ENCODE measurements at places on chromosomes 4 and X.

- no peak for DNase-seq
These were observed 55.4 kb downstream of the CC2D2A start for GRCh38 chr4:15525080-15525479.

DNA sequence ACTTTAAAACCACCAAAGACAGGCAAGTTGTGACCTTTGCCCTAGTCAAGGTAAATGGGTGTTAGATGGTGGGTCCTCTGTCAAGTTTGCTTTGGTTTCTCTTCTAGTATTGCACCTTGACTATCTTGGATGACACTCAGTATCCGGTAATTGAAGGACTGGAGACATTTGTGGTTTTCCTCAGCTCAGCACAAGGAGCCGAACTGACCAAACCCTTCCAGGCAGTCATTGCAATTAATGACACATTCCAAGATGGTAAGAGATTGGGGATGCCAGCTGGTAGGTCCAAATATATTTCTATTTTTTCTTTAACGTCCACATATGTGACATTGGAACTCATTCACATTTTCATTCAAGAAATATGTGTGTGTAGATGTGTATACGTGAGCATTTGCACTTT is 69.3 kb upstream of the ANXA3 start:
- DNase-seq, result no peak

DNA sequence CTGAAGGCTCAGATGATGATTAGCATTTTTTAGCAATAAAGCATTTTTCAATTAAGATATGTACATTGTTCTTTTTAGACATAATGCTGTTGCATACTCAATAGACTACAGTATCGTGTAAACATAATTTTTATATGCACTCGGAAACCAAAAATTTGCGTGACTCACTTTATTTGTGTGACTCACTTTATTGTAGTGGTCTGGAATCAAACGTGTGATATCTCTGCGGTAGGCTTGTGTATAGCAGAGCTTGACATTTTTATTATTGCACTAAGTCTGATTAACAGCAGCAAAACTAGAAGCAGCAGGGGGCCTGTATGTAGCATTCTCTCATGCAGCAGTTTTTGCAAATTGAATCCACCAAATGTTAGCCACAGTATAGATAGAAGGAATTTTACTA is 119.1 kb upstream of the PRDX4 start:
- DNase-seq, result no peak

DNA sequence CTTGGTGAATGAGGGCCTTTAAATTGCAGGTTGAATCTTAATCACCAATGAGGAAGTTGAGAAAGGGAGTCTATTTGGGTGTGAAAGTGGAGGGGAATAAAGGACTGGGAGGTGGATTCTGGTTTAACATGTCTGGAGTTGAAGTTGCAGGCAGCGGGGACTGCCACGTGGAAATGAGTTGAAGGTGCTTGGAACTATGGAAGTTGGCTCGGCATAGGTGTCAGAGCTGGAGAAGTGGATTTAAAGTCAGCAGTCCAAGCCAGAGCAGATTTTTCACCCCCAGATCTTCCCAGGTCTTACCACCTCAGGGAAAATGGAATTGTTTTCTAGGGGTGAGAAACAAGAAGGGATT is 44.9 kb downstream of the TIGD4 start:
- no peak for DNase-seq

DNA sequence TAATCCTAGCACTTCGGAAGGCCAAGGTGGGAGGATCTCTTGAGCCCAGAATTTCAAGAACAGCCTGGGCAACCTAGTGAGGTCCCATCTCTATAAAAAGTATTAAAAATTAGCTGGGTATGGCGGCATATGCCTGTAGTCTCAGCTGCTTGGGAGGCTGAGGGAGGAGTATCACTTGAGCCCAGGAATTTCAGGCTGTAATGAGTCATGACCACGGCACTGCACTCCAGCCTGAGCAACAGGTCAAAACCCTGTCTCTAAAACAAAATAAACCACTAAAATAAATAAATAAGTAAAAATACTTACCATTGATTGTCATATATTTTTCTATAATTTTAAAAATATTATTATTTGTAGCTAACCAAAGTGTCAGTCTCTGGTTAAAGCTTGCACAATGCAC is 315.6 kb upstream of the SMIM31 start:
- DNase-seq, result no peak

DNA sequence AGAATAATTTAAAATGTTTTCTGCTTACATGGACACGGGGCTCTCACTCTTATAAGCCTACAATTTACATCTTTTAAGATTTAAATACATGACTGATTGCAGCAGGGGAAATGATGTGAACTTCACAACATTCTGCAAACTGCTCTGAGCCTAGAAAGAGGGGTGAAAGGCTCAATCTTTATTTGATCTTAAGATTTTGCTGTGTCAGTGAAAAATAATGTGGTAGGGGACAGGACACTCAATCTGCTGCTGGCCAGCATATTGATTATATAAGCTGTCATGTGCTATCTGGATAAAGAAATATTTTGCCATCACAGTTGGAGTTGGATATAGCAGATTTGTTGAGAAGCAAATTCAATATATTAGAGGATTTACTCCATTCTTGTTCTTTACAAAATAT is 2210.5 kb downstream of the PCDH7 start:
- DNase-seq, result no peak

DNA sequence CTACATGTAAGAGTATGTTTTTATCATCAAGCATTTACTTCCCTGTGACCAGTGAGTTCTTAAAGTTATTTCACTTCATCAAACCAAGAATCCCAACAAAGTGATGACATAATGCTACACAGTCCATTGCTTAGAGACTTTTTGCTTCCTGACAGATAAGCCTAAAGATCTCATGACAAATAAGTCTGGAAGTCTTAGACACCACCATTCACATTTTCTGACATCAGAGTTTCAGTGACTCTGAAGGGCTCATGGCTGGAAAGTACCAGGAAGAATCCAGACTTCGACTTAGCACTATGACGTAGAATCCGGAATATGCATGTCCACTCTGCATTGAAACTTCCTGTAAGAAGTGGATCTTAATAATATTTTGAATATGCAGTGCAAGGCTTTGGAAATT is 53.7 kb downstream of the CLDN22 start:
- no peak for DNase-seq

GRCh38 chrX:20445109-20445508 is 178.4 kb upstream of the RPS6KA3 start:
- DNase-seq, result no peak

DNA sequence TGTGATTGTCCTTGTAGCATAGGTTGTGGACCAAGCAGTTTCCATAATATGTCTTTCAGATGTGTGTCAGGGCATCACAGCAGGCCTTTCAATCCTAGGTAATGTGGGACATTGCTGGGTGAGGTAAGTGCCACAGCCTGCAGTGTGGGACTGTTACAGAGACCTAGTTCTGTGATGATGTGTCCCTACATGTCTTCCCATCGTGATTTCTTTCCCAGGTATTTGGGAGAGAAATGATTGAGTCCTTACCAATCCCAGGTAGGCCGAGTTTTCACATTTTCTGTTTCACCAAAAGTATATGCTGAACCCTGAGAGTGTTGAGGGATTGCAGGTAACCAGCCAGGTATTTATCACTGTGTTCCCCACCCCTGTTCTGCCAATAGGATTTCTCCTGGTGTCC is 10.6 kb upstream of the ATXN3L start:
- no peak for DNase-seq

DNA sequence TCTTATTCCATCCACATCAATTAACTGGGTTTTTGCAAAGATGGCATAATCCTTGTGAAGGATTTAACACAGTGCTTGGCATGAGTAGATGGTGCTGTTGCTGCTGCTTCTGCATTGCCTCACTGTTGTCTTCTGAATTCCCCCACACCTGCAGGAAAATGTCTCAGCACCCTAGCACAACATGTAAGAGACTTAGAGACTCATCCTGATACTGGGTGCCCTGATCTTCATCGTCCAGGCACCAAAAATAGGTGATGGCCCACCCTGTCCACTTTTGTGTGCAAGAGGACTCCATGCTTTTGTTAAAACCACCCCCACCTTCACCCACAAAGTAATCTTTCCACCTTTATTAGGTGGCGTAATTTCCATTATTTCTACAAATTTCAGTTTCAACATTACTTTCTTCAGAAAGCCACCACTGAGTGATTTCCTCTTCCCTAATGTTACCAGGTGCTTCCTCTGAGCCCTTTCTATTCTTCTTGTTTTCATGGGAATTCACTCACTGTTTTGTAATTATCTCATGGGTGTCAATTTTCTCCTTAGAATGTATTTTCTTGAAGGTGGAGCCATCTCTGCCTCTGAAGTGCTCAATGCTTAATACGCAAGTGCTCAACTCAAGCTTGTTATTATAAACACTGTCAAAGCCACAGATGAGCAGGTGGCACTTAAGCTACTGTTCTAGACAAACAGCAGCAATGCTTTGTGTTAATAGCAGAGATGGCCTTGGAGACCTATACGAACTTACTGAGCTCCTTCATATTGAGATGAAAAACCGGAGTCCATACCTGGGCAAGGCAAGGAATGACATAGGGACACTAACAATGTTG is 89.5 kb downstream of the HS3ST1 start:
- no peak for DNase-seq

DNA sequence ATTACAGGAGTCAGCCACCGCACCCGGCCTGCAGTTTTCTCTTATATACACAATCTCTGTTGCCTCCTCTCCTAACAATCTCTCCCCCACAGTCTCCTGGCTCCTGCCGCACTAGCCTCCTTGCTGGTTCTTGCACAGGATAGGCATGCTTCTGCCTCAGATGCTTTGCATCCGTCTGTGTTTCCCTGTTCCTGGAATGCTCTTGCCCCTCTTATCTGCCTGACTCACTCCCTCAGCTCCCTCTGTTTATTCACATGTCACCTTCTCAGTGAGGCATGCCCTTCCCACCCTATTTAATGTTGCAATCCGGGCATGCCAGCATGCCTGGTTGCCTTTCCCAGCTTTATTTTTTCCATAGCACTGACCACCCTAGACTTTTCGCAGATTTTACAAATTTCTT is 161.9 kb downstream of the PHF8 start:
- no peak for DNase-seq

DNA sequence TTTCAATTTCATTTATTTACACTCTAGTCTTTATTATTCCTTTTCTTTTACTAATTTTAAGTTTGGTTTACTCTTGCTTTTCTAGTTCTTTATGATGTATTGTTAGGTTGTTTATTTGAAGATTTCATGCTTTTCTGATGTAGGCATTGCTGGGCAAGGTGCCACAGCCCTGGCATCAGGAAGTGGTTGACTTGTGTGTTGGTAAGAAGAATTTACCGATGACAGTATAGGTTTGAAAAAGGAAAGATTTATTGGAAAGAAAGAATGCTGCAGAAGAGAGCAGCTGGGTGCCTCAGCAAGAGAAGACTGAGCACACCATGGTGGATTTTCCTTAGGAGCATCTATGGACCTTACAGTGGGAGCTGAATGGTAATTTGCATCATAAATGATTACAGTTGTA is 153.2 kb downstream of the KLF8 start:
- no peak for DNase-seq

GRCh38 chrX:68571610-68572311 is 72.9 kb downstream of the YIPF6 start:
- DNase-seq, result no peak

DNA sequence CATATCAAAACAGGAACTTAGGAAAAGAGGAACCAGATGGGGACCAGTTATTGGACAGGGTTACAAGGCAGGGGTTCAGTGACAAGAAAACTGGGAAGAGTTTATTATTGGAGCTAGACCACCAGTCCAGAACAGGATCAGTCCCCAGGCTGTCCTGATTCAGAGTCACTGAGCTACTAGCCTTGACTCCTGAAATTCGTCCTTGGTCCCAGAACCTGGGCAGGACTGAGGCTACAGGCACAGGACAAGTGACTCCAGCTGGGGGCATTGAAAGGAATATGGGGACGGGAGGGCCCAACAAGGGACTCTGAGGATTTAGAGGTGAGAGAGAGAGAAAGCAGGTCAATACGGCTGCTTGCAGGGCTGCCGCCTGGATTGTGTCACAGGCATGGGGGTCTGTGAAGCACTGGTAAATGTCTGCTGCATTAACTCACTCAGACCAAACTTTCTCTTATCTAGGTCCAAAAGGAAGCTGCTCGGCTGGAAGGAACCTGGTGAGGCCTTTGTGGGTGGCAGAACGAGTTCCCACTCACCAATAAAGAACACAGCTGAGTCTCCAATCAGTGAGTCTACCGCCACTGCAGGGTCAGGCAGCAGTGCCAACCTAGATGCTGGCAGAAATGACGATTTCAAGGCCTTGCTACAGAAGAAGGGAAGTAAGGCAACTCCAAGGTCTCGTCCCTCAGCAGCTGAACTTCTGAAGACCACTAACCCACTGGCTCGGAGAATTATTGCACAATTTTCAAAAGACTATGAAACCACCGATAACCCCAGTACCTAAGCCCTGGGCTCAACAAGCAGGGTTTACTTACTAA is 11.3 kb upstream of the RTL5 start:
- DNase-seq, result no peak

DNA sequence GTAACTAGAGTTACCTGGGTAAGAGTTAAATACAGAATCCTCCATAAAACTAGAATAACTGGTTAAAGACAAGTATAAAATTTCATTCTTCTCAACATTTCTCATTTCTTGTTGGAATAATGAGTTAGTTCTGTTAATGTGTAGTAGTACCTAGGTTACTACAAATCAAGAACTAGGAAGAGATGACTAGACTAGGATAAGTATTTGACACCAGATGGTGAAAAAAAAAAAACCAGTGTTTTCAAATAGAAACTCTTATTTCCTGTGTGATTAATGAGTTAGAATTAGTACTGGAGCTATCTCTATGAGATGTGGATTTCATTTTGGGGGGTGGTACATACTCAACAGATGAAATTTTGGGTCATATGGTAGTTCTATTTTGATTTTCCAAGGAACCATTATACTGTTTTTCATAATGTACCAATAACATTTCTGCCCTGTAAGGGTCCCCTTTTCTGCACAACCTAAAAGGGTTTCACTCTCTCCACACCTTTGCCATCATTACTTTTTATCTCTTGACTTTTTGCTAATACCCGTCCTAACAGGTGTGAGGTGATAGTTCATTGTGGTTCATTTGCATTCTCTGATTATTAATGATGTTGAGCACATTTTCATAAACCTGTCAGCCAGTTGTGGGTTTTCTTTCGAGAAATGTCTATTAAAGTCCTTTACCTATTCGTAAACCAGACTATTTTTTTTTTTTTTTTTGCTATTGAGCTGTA is 1.7 kb upstream of the VCX start:
- no peak for DNase-seq

- no peak for DNase-seq
These were observed 209.9 kb upstream of the HCCS start for GRCh38 chrX:10901290-10901633.

DNA sequence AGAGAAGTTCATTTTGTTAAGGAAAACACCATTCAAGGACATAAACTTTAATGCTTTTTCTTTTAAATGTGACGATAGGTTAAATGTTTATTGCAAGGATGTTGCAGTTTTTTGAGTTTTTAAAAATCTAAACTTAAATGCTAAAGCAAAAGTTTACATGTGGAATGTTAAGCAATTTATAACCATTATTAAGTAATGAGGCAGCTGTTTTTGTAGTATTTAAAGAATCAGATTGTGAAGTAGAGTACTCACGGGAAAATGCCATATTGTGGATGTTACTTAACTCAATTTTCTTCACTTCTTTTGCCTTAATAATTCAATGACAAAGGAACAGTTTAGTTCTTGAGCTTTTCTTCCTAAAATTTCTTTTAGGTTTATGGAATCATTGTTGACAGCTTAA is 43.5 kb downstream of the UBE2K start:
- no peak for DNase-seq

- no peak for DNase-seq
These were observed 68.3 kb upstream of the HGFAC start for GRCh38 chr4:3373468-3373867.

Data from activated CD4-positive, alpha-beta T cell treated with anti-CD3 and anti-CD28 coated beads for 24 hours (primary cell).